AG08396 (cell line): ENCODE measurements at places on chromosomes 1 and 21.

DNA sequence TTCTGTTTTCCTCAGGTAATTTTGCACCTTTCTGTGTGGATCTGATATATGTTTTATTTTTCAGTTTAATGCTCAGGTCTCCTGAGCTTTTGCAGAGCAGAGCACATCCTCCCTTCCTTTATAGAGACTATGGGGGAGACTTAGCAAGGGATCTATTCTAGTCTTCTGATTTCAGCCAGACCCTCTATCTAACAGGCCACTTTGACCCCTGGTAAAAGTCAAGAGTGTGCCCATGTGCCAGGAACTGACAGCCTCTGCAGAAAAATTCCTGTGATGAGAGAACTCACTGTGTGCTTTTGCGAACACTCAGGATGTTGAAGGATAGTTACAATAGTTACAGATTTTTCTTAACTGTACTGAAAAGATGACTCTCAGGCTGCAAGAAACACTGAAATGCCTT lies 123.3 kb downstream of the NOS1AP start:
- DNase-seq = no peak

DNA sequence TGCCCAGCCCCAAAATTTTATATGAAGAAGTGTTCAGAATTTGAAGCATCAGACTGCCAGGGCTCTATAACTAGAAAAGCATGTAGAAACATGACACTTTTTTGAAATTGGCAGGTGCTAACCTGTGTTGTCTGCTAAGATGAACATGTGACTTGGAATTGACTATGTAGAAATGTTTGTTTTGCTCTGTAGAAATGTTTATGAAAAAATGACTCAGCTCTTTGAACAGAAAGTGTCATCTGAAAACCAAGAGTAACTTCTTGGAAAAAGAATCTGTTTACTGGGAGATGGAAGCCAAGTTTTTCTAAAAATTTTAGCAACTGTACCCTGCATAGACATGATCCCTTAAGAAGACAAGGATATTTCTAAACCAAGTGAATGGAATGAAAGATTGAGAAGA lies 59.2 kb downstream of the LHX9 start:
- no peak for DNase-seq

DNA sequence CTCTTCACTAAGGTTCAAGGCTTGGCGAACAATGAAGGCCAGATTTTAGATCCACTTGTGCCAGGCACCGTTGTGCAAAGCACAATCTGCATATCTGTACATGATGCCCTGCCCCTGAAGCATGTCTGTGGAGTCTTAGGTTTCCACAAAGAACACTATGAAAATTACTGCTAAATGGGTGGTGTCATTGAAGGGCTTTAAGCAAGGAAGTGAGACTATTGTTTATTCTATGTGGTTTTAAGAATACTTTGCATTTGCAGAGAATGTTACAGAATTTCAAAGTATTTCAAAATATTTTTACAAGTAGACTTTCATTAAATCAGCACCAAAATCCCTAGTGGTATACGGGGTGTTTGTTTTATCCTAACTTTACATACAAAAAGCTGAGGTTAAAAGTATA lies 8.8 kb downstream of the TSEN15 start:
- DNase-seq = no peak

- no peak for DNase-seq
Observed at GRCh38 chr1:8358897-8359616, 41.1 kb downstream of the SLC45A1 start.

GRCh38 chr1:175164751-175165150 lies 27.8 kb downstream of the KIAA0040 start:
- no peak for DNase-seq

DNA sequence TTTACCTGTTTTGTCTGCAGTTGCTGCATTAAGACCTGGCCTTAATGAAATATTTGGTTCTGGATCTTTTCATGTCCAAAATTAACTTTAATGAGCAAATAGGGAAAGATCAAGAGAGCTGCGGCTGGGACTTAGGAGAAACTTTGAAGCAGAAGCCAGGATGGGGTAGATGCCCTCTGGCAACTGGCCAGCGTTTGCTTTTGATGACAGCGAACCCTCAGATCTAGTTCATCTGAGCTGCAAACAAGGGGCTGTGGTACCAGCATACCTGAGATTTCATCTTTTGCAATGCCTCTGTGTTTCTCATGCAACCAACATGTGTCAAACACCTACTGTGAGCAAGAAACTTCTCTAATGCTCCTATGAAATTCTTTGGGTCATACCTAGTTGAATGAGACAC lies 13.0 kb upstream of the TEDDM1 start:
- DNase-seq = no peak

- no peak for DNase-seq
Observed at GRCh38 chr1:167928457-167928852, 8.0 kb upstream of the DCAF6 start.

DNA sequence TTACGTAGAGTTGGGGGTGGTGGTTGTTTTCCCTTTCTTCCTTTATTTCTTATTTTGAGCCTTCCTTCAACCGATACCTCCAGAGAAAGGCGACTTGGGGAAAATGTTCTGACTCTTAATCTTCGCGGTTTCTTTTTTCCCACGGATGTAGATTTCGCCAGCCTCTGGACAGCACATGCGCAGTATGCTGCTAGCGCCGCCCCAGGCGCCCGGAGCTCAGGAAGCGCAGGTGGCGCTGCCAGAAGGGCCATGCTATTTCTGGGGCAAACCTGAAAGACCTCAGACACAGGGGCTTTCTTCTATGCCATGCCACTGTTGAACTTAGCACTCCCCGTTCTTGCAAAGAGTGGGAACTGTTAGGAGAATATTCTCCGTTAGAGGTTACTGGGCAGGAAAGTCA lies 392.1 kb downstream of the KIF26B start:
- no peak for DNase-seq

GRCh38 chr1:201894343-201895119 lies 5.8 kb downstream of the SHISA4 start:
- DNase-seq = no peak

DNA sequence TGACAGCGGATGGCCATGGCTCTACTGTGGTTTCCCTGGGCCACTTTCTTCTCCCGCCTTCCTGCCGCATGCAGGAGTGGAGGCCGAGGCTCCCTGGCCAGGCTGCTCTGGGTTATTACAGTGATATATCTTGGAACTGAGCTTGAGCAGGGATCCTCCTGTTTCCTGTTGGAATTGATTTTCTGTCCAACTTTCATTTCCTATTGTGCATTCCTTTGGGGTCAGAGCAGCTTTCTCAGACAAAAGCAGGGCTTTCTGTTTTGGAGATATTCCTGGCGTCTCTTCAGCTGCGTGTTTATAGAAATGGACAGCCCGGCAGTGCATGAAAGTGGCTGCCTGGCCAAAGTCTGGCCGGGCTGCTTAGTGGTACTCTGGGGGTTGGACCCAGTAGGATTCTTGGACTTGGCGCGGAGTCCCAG lies 146.4 kb downstream of the KIF26B start:
- peak; percentile 23 for DNase-seq

GRCh38 chr1:203207751-203208150 lies 21.2 kb upstream of the CHI3L1 start:
- DNase-seq = no peak
